Right lung (tissue), 10 donors: ENCODE measurements at places on chromosomes 12 and 14. TPM values are rescaled to one million over a fixed set of nuclear protein-coding genes. Genes with fewer than 3 reads are reported as not detected.

The SLCO1B1 gene
- not detected for polyA plus RNA-seq

The ARL6IP4 gene
- 139 TPM for polyA plus RNA-seq

The FAM90A1 gene
- polyA plus RNA-seq: 3.6 TPM

The ESPL1 gene
- polyA plus RNA-seq: 13.1 TPM

The NANOG gene
- 0.24 TPM for polyA plus RNA-seq

The ESRRB gene
- polyA plus RNA-seq: 0.57 TPM

The ZFHX2 gene
- 4.4 TPM for polyA plus RNA-seq

The PRH2 gene
- 0.49 TPM for polyA plus RNA-seq

The PRB2 gene
- not detected for polyA plus RNA-seq

The ZBTB39 gene
- polyA plus RNA-seq: 10.5 TPM

The RNASE13 gene
- not detected for polyA plus RNA-seq

The KRAS gene
- 32.4 TPM for polyA plus RNA-seq

The PLD4 gene
- 4.1 TPM for polyA plus RNA-seq

The TAS2R43 gene
- 0.27 TPM for polyA plus RNA-seq

The KCNH3 gene
- 2.2 TPM for polyA plus RNA-seq
